Activated gamma-delta T cell treated with anti-CD3 and anti-CD28 coated beads, Interleukin-2, amount 50 U/mL, for 16 hours (primary cell): ENCODE measurements at places on chromosomes 4 and X.

DNA sequence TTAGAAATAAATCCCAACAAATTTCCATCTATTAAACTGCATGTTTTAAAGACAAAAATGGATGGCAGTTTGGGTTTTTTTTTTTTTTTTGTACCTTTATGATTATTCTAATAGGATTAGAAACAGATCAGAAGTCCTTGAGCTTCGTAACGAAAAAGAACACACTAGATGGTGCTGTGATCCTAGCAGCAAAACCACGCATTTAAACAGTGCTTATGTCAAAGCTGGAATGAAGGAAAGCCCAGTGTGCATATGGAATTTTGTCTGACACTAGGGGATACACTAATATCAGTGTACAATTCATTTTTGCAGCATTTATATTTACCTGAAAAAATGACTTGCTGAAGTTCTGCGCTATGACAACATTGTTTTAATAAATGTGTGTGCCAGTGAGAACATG is 229.1 kb downstream of the VEGFC start:
- no peak for DNase-seq

DNA sequence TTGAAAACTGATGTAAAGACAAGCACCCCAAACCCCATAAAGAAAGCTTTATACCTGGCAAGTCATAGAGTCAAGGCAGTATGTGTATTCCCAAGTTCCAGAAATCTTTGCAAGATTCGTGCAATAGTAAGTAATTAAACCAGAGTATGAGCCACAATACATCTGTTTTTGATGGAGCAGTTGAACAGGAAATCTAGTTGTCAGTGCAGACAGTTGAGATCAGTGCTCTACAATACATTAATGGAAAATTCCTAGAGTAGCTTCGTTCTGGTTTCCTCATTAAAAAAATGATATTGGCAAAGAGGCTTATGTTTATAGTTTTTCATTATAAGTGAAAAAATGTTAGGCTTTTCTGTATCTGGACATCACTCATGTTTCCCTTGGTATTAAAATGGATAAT is 575.3 kb downstream of the TRIML1 start:
- no peak for DNase-seq

DNA sequence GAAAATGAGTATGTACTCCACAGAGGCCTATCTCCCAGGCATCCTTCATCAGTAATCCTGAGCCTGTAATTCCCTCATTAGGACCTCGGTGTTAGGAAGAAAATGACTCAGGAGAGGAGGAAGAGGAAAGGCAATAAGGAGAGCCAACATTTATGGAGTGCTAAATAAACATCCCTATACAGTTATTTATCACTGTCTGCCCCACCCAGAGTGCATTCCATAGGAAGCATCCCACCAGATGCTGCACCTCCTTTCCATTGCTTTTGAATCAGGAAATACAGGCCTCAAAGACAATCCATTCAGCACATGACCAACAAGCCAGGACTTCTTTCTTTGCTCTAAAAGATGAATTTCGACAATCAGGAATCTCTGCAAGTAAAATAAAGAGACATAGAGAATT is 47.6 kb downstream of the USP38 start:
- DNase-seq, result no peak

- no peak for DNase-seq
These were observed 4.0 kb downstream of the RNF212 start for GRCh38 chr4:1109333-1109732.

- no peak for DNase-seq
These were observed 82.1 kb upstream of the GPC4 start for GRCh38 chrX:133497356-133497755.

DNA sequence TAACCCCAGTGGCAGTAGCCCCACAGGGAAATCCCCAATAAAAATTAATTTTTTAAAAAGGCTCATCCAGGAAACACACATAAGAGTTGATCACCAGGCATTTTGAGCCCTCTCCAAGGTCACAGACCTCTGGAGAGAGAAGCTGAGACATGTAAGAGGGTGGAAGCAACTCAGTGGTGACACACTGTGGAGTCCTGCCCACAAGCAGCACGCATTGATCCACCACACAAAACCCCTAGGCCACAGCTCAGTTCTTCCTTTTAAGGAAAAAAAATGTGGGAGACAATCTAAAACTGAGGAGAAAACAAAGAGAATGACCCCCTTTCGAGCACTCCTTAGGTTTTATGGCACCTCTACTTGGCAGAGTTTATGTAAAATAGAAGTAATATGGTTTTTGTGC is 71.7 kb upstream of the S100G start:
- DNase-seq, result no peak

GRCh38 chr4:146978641-146979040 is 33.0 kb upstream of the TTC29 start:
- no peak for DNase-seq

DNA sequence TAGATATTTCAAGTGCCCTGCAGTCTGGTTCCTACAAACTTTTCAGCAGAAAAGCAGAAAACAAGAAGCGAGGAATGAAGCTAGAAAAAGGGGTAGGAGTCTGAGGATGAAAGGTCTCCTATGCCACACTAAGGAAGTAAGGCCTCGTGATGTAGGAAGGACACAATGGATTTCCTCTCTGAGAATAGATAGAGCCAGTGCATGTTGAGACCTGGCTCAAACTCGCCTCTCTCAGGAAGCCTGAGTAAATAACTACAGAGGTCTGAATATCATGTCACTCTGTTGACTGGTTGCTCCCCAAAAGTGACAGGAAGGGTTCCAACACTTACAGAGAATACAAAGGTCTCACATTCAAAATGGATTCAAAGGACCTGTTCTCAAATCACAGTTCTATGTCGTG is 93.3 kb downstream of the GRIA3 start:
- no peak for DNase-seq

GRCh38 chrX:11446949-11447348 is 153.7 kb downstream of the AMELX start:
- DNase-seq, result no peak

DNA sequence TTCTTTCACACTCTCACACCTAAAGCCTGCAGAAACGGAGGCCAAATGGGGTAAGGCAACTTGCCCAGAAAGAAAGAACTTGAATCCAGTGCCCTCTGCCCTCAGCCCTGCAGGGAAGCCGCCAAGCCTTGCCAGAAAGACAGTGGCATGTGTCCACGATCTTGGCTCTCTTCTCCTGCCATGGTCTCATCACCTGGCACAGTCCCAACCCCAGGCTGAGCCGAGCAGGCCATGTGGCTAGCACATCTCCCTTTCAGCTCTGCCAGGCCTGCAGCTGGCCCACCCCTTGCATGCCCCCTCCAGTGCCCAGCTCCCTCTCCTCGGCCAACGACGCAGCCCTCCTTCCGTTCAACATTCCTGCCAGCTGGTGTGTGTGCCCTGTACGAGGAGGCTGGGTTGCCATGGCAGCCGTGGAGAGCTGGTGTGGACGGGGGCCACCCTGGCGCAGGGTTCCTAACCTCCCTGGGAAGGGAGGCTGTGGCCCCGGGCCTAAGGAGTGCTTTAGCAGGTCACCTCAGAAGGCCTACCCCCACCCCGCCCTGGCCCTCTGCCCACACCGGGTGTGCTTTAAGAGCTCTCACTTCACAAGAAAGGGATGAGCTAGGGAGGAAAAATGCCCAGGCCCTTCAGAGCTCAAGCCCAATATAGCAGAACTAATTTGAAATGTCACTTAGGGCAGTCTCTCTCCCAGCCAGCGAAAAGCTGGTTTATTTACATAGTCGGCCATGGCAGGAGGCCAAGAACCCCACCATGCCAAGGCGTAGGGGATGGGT is 73.0 kb upstream of the PJA1 start:
- no peak for DNase-seq

- no peak for DNase-seq
These were observed 240.1 kb downstream of the STIM2 start for GRCh38 chr4:27100713-27101112.

DNA sequence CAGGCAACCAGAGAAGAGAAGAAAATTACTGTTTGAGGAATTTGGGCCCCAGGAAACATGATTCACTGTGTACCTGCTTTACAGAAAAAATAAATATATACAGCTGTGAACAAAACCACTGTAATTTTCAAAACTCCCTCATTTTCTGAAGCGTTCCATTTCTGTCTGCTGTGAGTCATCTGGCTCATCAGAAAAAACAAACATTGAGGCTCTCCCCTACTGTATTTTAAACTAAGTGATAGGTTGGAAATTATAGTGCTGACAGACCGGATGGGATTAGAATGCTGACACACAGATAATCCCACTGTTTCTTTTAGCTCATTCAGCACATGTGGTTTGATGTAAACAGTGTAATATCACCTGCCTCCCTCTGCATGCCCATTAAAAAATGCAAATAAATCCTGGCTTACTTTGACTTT is 847.0 kb downstream of the TRIML1 start:
- no peak for DNase-seq

DNA sequence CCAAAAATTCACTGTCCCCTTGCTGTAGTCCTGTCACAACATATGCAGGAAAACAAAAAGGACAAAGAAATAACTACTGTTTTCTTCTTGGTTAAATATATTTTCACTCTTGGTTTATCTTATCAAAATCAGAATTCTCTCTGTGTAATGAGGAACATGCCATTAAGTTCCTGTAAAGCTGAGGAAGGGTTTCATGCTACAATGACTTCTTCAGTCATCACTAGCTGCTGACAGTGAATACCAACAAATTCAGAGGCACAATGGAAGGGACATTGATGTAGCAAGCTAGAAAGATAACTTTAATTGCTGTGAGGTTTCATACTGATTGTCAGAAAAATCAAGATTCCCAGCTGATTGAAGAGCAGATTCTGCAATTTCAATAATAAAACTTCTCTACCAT is 782.9 kb upstream of the HTR2C start:
- DNase-seq, result no peak

- DNase-seq, result no peak
These were observed 251.3 kb upstream of the CENPE start for GRCh38 chr4:103449296-103450023.

DNA sequence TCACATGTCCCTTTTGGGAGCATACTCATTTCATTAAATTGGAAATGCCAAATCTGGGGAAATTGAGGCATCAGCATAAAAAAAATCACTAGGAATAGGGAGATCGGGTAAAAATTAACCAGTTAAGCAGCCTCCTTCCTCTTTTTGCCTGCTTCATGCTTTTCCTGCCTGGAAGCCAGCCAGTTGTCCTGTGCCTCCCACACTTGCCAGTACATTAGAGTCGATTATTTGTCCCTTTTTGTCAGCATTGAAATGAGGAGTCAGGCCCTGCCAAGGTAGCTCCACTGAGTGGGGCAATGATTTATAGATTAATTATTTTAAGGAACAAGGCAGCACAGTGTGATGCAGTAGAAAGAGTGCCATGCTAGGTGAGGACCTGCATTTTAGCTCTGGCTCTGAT is 55.3 kb downstream of the SH2D1A start:
- DNase-seq, result no peak

DNA sequence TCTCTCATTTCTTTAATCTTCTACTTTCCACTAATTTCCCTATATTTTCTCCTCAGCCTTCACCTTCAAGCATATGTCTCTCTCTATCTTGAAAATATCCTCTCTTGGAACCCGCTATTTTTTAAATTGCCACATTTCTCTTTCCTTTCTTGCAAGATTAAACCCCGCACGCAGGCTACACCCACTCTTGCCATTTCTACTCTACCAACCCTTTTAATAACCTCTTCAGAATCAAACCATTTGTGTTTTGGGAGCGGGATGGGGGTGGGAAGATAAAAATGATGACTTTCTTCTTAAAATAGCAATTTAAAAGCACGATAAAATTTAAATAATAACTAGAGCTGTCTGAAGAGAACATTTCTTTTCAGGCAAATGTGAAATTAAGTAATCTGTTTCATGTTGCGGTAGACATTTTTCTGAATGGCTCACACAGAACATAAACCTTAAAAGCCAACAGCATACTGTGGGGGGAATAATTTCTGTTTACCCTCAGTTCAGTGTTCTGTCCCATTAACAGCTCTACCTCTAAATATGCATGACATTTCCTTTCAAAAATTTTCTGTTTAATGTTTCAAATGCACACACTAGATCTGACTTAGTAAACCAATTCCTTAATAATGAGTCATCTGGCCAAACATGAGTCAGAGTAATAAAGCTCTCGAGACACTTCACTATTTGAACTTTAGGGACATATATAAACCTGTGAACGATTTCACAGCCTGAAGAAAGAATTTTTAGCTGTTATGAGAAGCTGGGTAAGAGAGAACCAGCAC is 20.5 kb downstream of the ARSJ start:
- no peak for DNase-seq

GRCh38 chr4:139919004-139919403 is 235.0 kb downstream of the MAML3 start:
- DNase-seq, result no peak

GRCh38 chr4:6779667-6780565 is 2.6 kb upstream of the KIAA0232 start:
- no peak for DNase-seq

DNA sequence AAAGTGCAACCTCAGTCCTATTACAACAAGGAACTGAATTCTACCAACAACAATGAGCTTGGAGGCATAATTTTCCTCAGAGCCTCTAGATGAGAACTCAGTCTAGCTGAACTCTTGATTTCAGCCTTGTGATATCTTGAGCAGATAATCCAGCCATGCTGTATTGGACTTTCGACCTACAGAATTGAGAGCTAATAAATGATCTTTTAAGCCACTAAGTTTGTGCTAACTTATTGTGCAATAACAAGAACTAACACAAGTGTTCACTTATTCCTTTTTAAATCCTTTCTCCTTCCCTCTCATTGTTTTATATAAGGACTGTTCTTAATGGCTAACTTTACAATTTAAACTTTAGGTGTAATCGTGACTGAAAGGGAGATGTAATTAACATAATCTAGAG is 140.7 kb downstream of the MAGEB17 start:
- no peak for DNase-seq

- no peak for DNase-seq
These were observed 3.1 kb downstream of the SMS start for GRCh38 chrX:21943460-21944135.

DNA sequence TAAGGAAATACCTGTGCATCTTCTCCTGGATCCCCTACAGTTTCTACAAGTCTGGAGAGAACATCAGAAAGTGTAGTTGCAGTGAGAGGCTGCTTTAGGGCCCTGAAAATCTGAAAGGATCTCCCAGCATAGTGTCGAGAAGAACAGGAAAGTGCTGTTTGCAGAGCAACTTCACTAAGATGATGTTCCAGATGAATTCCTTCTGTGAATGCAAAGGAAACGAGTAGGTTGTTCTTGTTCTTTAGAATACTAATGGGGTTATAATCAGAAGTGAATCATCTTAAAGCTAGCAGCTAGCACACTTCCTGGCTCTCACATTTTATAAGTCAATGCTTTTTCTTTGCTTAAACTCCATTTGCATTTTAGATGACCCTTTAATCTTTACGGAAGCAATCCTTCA is 53.7 kb downstream of the ZAR1 start:
- no peak for DNase-seq

DNA sequence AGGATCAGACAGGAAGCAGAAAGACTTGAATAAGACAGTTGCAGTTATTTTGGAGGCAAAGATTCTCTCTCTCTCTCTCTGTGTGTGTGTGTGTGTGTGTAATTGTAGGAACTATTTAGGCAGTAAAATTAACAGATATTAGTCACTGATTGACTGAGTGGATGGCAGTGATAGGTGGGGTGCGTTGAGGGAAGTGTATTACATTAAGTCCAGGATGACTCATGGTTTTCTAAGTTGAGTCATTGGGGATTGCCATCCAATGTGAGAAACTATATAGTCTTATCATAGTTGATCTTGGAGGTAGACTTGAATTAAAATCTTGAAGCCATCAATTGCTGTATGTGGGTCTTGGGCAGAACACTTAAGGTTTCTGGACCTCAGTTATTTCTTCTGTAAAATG is 75.4 kb downstream of the AR start:
- DNase-seq, result no peak

GRCh38 chr4:87523307-87523706 is 5.9 kb downstream of the SPARCL1 start:
- no peak for DNase-seq
